ENCODE measurements at places on chromosomes 4 and X. TPM values are rescaled to one million over a fixed set of nuclear protein-coding genes. Genes with fewer than 3 reads are reported as not detected.

VCX2 gene
- not detected for total RNA-seq

PGAM4 gene
- 0.28 TPM for total RNA-seq

CCNA2 gene
- total RNA-seq: 171 TPM

LINC00632 gene
- 17.9 TPM for total RNA-seq

SPATA4 gene
- total RNA-seq: not detected

CCNG2 gene
- 6.2 TPM for total RNA-seq

GPR50 gene
- total RNA-seq: 0.55 TPM

LPAR4 gene
- total RNA-seq: 3.3 TPM

GLRB gene
- 1.4 TPM for total RNA-seq

NPY1R gene
- 1.7 TPM for total RNA-seq

MTMR1 gene
- 11.4 TPM for total RNA-seq

HTN3 gene
- not detected for total RNA-seq

HTN1 gene
- not detected for total RNA-seq

SMIM10L2A gene
- 7.0 TPM for total RNA-seq

PLK4 gene
- 24.1 TPM for total RNA-seq

NWD2 gene
- total RNA-seq: not detected

COL4A5 gene
- total RNA-seq: 56.6 TPM

FRG1 gene
- 21.4 TPM for total RNA-seq

NHSL2 gene
- 7.5 TPM for total RNA-seq

ADGRG2 gene
- 7.8 TPM for total RNA-seq

TMPRSS11B gene
- total RNA-seq: not detected

RBM46 gene
- total RNA-seq: 0.73 TPM

GAGE2A gene
- total RNA-seq: 0.70 TPM

EVC2 gene
- total RNA-seq: 7.5 TPM

CCKAR gene
- total RNA-seq: not detected
